ENCODE measurements at places on chromosomes 1 and 21.

DNA sequence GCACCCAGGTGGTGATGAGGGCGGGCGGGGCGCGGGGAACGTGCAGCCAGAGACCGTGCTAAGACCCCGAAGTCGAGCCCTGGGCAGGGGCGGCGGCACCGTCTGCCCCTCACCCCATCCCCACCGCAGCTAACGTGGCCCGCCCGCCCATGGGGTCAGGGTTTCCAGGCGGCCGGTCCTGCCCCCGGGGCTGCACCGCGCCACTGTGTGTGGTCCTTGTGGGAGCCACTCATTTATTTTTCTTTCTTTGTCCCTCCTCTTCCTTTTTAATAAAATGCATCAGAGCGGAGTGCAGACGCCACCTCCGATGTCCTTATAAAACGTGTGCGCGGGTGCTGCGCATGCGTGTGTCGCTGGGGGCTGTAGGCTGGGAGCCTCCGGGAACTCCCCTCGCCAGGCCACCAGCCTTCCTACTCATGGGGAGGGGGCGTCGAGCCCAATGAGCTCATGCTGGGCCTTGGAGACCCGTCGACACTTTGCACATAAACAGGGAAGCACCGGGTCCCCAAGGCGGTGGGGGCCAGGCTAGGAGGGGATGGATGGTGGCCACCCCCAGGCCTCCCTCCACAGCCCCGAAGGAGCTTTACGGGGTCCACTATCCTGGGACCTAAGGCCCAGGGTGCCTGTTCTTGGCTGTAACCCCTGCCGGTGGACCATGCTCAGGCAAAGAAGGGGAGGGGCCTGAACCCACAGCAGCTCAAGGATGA is 59.9 kb downstream of the WNT9A start:
- no peak for DNase-seq
- peaks cover 14% of the 10 kb centered on the region for H3K4me1 ChIP-seq
- no peak overlapping the region for H3K4me3 ChIP-seq
- H3K27me3 ChIP-seq = no peaks in the 10 kb centered on the region
- no peak overlapping the region for H3K27ac ChIP-seq

- DNase-seq = no peak
- H3K27me3 ChIP-seq = no peaks in the 10 kb centered on the region
- H3K4me3 ChIP-seq = peak within 1 kb of the TSS; percentile 39
- no peak within 1 kb of the TSS for H3K27ac ChIP-seq
- H3K36me3 ChIP-seq = no peaks in the 10 kb centered on the region
- H3K4me1 ChIP-seq = no peaks in the 10 kb centered on the region
Observed at GRCh38 chr1:32702599-32703478, at the start of gene SYNC. Gene SYNC (minus strand): TSS chr1:32702770. CDS start chr1:32702660, 110 bp downstream.

- H3K4me3 ChIP-seq = no peak overlapping the region
- peaks cover 11% of the 10 kb centered on the region for H3K4me1 ChIP-seq
- no peak overlapping the region for H3K27ac ChIP-seq
- no peaks in the 10 kb centered on the region for H3K36me3 ChIP-seq
Observed at GRCh38 chr21:39037807-39038405, 145.3 kb downstream of the PSMG1 start.

GRCh38 chr1:229859026-229859425 is 208.0 kb upstream of the GALNT2 start:
- H3K27me3 ChIP-seq = no peaks in the 10 kb centered on the region
- H3K27ac ChIP-seq = no peak overlapping the region
- H3K4me3 ChIP-seq = no peak overlapping the region
- DNase-seq = no peak

- no peak overlapping the region for H3K4me3 ChIP-seq
- DNase-seq = no peak
- no peak overlapping the region for H3K27ac ChIP-seq
- H3K36me3 ChIP-seq = no peaks in the 10 kb centered on the region
Observed at GRCh38 chr1:119910618-119911017, 14.3 kb upstream of the ADAM30 start.

DNA sequence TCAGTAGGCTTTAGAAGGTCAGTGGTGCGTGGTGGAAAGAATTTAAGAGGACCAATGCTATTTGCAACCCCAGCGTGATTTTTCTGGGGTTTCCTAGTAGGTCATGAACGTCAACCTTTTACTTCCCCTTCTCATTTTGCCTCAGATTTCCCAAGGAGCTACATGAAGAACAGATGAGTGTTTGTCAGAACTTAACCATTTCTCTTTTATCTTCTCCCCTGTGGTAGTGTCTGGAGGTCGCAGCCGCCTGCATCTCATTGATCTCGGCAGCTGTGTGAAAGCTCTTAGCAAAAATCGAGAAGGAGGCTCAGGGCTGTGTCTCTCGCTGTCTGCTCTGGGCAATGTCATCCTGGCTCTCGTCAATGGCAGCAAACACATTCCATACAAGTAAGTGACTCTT is 491.1 kb downstream of the KIF26B start:
- no peaks in the 10 kb centered on the region for H3K4me1 ChIP-seq
- no peak for DNase-seq

- no peak for DNase-seq
- no peaks in the 10 kb centered on the region for H3K36me3 ChIP-seq
- no peaks in the 10 kb centered on the region for H3K27me3 ChIP-seq
Observed at GRCh38 chr1:53405737-53406136, 53.5 kb upstream of the DMRTB1 start.

DNA sequence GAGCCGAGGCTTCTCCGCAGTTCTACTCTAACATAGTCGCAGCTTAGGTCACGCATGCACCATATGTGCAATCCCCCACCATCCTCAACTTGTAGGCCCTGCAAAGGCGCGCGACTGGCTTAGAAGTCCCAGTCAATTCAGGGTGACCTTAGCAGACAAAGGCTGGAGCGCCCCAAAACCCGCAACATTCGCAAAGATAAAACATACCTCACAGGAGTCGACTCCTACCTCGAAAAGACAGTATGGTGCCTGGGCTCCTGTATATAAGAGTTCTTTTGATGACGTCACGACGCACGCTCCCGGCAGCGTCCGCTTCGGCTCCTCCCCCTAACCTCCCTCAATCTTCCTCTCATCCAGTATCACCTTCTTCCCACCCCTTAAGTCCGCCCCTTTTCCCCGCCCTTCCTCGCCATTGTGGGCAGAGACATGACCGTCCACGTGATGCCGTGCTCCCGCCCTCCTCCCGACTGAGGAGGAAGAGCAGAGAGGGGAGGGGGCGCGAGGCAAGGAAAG is at the start of gene GAS5:
TSS of gene GAS5 (minus strand) at position 237 of the 513 bp plus-strand sequence.
- peaks cover 13% of the 10 kb centered on the region for H3K4me1 ChIP-seq
- peak within 1 kb of the TSS; percentile 100 for H3K27ac ChIP-seq
- peak within 1 kb of the TSS; percentile 82 for H3K4me3 ChIP-seq
- H3K36me3 ChIP-seq = peaks cover 5% of the 10 kb centered on the region
- DNase-seq = peak; percentile 99

DNA sequence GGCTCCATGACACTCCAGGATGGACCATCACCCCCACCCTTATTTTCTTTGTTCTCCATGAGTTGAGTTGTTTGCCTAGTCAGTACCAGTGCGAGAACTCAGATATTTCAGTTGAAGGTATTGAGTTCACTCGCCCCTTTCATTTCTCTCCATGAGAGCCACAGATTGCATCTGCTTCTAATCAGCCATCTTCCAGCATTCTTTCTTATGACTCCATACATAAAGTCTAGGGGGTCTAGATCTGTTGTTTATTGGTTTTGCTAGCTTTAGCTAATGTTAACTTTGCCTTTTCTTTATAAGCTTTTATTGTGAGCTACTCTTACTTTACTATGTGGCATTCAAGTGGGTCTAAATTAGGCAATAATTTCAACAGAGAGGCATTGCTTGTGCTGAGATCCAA is 71.6 kb upstream of the PDC start:
- no peak overlapping the region for H3K4me3 ChIP-seq
- DNase-seq = no peak
- no peak overlapping the region for H3K27ac ChIP-seq
- H3K27me3 ChIP-seq = no peaks in the 10 kb centered on the region
- H3K4me1 ChIP-seq = no peaks in the 10 kb centered on the region
- no peaks in the 10 kb centered on the region for H3K36me3 ChIP-seq

DNA sequence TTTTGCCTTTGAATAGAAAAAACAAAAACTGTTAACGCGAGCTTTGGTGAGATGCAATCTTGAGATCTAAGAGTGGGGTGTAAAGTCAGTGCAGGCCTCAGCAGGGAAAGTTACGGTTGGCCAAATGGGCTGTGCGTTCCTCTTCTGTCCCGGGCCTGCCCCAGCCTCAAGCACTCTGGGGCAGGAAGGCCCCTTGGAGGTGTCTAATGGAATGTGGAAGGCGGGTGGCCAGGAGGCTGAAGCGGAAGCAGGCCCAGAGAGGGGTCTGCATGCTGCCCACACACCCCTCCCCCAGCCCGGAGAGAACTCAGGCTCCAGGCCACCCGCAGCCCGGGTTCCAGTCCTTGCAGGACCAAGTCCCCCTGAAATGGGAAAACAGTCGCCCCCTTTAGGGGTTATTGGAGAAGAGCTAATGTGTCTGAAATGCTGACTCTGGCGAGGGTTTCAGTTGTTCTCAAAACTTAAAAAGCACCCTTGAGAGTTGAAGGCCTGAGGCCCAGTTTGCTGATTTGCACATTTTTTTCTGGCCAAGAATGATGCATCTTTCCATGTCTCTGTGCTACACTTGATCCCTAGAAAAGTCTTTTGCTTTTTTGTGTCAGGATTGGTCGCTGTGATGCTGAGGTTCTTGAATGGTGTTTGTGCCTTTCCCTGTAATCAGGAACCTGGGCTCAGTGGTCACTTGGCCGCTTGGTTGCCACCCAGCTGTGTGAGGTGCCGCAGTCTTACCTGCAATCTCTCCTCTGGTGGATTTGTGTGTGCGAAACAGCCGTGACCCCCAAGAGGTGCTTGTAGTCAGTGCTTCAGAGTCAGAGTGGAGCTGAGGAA is 2.0 kb downstream of the COL18A1 start:
- H3K27me3 ChIP-seq = no peaks in the 10 kb centered on the region
- H3K36me3 ChIP-seq = peaks cover 2% of the 10 kb centered on the region
- H3K4me1 ChIP-seq = peaks cover 60% of the 10 kb centered on the region
- no peak for DNase-seq
- peak overlapping the region; percentile 61 for H3K4me3 ChIP-seq

DNA sequence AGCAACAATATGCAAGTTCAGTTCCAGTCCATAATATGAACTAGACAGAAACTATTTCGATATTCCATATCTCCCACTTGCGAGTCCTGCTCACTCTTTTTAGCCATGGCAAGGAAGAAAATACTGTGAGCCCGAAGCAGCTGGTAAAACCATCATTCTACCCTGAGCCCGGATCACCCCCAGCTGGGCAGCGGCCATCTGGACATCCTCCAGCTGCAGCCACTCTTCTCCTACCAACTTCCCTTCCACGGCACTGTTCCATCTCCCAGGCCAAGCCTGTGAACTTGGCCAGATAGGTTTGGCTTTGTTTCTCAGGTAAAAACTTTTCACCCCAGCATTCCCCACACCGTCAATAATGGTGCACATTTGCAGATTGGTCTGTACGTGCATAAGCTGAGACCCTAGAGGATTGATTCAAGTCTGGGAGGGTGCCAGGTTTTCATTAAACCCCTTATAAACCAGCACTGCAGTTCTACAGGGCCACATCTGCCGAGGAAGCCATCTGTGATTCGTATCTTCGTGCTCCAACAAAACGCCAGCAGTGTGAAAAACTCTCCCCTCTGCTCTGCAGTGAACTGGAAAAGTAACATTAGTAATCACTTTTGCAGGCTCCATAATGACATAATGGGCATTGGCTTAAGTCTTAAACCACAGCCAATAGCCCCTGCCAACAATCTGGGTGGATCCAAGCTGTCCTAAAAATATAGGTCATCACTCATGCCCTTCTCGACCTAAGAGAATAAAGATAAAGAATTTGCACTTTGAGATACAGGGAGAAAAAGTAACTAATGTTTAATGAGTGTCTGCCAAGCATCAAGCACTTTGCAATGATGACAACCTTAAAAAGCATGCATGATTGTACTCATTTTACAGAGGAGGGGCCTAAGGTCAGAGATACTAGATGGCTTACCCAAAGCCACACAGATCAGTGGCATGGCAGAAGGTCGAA is 205.1 kb downstream of the PLPP3 start:
- no peaks in the 10 kb centered on the region for H3K27me3 ChIP-seq
- no peak overlapping the region for H3K27ac ChIP-seq
- no peak for DNase-seq
- H3K4me1 ChIP-seq = peaks cover 20% of the 10 kb centered on the region
- no peak overlapping the region for H3K4me3 ChIP-seq

DNA sequence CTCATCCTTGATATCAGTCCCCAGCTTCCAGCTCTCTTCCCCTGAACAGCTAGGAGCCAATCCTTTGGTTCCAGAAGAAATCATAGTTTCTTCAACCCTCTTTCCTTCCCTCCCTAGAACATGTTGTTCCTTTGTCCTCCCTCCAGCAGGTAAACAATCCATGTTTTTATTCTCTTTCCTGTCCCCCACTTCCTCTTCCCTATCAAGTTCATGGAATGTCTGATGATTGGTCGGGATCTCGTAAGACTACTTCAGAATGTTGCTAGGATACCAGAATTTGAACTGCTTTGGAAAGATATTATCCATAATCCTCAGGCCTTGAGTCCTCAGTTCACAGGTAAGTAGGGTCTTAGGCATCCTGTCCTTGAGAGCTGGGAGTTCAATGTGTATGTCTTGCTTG is 23.1 kb upstream of the SLC27A3 start:
- no peaks in the 10 kb centered on the region for H3K4me1 ChIP-seq
- no peak for DNase-seq
- peaks cover 4% of the 10 kb centered on the region for H3K36me3 ChIP-seq
- no peak overlapping the region for H3K27ac ChIP-seq
- no peaks in the 10 kb centered on the region for H3K27me3 ChIP-seq

- H3K4me3 ChIP-seq = no peak overlapping the region
- no peaks in the 10 kb centered on the region for H3K36me3 ChIP-seq
- DNase-seq = no peak
- no peaks in the 10 kb centered on the region for H3K27me3 ChIP-seq
Observed at GRCh38 chr1:93349231-93350135, 3.8 kb downstream of the DR1 start.

DNA sequence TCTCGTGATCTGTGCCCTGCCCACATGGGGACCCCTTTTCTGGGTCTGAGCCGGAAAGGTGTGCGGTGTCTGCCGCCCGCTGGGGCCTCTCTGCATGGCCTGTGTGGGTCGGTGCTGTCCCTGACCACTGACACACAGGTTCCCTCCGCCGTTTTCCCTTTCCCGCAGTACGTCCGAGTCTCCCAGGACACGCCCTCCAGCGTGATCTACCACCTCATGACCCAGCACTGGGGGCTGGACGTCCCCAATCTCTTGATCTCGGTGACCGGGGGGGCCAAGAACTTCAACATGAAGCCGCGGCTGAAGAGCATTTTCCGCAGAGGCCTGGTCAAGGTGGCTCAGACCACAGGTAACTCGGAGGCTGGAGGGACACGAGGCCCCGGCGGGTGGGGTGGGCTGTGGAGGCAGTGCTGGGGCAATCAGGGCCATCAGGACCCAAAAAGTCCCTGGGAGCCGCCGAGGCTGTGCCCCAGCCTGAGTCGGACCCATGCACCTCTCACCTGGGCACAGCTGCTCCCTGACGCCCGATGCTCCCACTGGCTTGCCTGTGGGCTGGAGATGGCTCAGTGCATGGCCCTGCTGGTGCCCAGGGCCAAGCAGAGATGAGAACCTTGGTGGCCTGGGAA is 13.3 kb downstream of the TRPM2 start:
- no peak overlapping the region for H3K27ac ChIP-seq
- H3K27me3 ChIP-seq = no peaks in the 10 kb centered on the region
- H3K36me3 ChIP-seq = no peaks in the 10 kb centered on the region
- peak; percentile 30 for DNase-seq
- H3K4me1 ChIP-seq = peaks cover 8% of the 10 kb centered on the region
